ENCODE measurements at places on chromosomes 13 and 19.

- no peak for DNase-seq
Measured at GRCh38 chr19:35039881-35040825, 1.4 kb upstream of the HPN start.

GRCh38 chr13:102316732-102317131 lies 85.1 kb downstream of the FGF14 start:
- DNase-seq: no peak

- no peak for DNase-seq
Measured at GRCh38 chr13:110023729-110024644, 237.6 kb upstream of the IRS2 start.

- no peak for DNase-seq
Measured at GRCh38 chr19:1063030-1063908, 3.7 kb upstream of the ARHGAP45 start.
